Stromal cell of bone marrow (primary cell): ENCODE measurements at places on chromosomes 2 and 18.
A peak's percentile ranks its signal among the peaks of the same experiment; 100 is the strongest.

GRCh38 chr18:13534631-13535030, 191.7 kb downstream of the FAM210A start:
- DNase-seq, result no peak

DNA sequence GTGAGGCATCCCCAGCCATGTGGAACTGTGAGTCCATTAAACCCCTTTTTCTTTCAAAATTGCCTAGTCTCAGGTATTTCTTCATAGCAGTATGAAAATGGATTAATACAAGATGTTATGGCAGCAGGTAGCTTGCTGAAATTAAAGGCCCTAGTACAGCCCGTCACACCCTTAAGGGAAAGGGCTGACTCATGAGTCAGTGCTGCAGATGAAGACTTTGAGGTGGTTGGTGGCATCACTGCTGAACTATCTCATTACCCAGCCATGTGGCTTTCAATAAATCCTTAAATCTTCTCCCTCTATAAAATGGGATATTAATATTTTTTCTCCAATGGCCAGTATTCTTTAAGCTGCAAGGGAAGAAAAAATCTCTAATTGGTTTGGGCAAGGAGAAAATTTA, 226.1 kb upstream of the CCDC68 start:
- no peak for DNase-seq

- no peak for DNase-seq
Observed at GRCh38 chr2:72573232-72573631, 252.6 kb downstream of the EXOC6B start.

GRCh38 chr2:113847144-113847543, 42.7 kb upstream of the ACTR3 start:
- DNase-seq, result peak; percentile 89

- no peak for DNase-seq
Observed at GRCh38 chr2:102269200-102269524, 42.2 kb upstream of the IL1RL1 start.

DNA sequence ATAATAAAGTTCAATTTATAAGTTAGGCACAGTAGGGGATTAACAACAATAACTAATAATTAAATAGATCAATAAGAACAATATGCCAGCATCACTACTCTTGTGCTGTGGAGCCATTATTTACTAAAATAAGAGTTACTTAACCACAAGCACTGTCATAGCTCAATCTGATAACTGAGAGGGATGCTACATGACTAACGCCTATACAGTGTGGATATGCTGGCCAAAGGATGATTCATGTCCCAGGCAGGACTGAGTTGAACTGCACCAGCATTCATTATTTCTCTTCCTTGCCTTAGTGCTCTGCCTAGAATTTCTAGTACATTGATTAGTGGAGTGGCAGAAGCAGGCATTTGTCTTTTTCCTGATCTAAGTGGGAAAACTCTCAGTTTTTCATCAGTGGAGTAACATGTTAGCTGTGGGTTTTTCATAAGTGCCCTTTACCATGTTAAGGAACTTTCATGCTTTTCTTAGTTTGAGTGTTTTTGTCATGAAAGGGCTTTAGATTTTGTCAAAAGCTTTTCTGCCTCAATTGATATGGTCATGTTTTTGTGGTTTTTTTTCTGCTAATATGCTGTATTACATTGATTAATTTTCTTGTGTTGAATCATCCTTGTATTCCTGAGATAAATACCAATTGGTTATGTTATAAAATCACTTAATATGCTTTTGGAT, 21.7 kb downstream of the KIAA1328 start:
- peak; percentile 77 for DNase-seq

DNA sequence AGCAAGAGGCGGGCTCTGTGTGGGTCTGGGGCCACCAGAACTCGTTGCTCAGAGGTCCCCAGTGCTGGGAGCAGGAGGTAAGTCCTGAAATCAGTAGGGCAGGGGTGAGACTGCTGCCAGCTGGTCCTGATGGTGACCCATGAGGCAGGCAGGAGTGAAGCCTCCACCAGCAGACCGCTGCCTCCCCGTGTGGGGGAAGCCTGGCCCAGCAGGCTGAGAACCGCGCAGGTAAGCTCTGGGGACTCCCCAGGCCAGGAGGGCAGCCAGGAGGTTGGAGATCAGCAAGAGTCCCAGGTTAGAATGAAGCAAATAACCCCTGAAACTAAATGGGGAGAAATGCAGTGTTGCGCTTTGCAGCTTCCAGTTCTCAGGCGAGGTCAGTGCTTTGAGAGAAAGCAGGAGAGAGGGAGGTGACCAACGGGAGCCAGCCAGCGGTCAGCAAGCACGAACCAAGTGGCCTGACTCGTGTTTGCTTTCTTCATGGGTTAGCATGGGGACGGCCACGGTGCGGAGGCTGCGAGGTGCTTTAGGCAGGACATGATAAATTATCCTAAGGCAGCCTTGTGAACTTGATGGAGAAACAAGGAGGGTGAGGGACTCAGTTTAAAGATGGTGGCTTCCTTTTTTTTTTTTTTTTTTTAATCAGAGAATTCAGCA, 26.2 kb downstream of the INHBB start:
- DNase-seq, result no peak

DNA sequence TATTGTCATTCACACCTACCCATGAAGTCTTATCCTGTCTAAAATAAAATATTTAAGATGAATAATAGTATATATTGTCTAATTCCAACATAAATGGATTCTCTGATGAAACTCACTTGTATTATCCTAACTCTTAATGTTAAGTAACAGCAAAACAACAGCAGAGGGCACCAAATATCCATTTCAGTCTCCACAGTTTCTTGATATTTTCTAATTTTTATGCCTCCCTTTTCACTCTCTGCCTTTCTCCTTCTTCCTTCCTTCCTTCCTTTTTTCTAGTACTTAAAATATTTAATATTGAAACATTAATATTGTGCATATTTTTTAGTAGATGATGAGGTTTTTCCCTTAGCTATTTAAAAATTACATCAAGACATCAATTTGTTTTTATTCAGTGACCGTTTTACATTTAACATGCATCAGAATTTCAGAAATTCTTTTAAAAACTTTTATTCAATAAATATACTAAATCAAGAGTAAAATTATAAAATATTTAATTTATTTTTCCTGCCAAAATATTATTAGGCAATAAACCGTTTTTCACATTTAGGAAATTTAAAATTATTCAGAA, 97.6 kb downstream of the WDR7 start:
- DNase-seq, result peak; percentile 12

- no peak for DNase-seq
Observed at GRCh38 chr2:71611781-71612527, 158.6 kb downstream of the DYSF start.

DNA sequence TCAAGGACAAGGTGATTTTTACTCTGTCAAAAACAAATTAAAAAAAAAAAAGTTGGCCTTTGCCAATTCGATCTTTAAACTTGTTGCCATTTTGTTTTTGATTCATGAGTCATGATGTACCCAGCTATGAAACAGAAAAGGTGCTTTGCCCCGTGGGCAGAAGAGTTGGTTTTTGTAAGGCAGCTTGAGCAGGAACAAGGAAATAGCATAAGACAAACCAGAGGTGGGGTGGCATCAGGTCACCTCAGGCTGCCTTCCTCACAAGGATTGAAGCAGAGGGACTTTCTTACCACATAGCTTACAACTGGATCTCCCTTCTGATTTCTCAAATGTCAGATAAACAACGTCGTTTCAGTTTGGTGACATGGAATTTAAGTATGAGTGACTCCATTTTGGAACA, 123.8 kb downstream of the ARL4C start:
- DNase-seq, result no peak

DNA sequence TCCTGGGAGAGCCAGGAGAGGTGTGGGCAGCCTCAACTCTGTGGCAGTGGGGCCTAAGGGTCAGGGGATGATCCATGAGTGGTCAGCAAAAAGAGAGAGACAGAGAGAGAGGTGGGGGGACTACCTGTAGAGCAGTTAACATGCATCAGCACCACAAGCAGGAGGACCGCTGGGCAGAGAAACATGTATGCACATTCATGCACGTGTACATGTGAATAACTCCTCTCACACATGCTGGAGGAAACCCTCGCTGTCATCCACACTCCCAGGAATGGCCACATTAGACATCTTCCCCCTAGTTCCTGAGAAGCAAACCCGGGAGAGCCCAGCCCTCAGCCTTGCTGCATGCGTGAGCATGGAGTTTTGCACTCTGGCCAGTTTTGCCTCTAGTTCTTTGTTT, 166.1 kb downstream of the SMAD7 start:
- DNase-seq, result no peak

- DNase-seq, result no peak
Observed at GRCh38 chr2:65379223-65379622, 53.2 kb downstream of the SPRED2 start.

- no peak for DNase-seq
Observed at GRCh38 chr2:66212749-66213148, 222.2 kb upstream of the MEIS1 start.

GRCh38 chr2:100606726-100607343, 44.0 kb downstream of the PDCL3 start:
- DNase-seq, result peak; percentile 31

DNA sequence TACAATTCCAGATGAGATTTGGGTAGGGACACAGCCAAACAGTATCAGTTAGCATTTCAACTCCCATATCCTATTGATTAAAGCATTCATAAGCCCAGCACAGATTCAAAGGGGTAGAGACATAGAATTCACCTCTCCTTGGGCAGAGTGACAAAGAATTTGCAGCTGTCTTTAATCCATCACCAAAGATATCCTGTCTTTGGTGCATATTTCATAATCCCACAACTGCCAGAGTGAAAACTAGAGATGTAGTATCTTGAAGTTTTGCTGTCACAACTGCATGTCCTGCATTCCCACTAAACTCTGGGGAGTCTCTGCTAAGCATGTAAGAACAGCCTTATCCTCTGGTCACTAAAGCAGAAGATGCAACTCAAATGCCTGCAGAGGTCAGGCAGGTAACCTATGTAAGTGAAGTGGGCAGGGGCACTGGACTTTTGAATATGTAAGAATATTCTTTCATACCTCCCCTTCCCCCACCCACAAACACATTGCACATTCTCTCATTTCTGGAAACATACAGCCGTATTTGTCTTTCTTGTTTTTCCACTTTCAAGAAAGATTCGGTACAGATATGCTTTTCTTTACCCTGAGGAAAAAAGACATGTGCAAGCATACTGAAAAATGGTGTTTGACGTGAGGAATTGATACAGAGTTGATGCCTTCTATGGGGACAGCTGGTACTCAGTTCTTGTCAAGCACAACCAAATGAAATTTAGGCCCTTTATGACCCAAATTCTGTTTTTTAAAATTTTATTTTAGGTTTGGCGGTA, 283.1 kb downstream of the SP3 start:
- DNase-seq, result no peak

- DNase-seq, result no peak
Observed at GRCh38 chr18:43077510-43078308, 37.8 kb downstream of the RIT2 start.

DNA sequence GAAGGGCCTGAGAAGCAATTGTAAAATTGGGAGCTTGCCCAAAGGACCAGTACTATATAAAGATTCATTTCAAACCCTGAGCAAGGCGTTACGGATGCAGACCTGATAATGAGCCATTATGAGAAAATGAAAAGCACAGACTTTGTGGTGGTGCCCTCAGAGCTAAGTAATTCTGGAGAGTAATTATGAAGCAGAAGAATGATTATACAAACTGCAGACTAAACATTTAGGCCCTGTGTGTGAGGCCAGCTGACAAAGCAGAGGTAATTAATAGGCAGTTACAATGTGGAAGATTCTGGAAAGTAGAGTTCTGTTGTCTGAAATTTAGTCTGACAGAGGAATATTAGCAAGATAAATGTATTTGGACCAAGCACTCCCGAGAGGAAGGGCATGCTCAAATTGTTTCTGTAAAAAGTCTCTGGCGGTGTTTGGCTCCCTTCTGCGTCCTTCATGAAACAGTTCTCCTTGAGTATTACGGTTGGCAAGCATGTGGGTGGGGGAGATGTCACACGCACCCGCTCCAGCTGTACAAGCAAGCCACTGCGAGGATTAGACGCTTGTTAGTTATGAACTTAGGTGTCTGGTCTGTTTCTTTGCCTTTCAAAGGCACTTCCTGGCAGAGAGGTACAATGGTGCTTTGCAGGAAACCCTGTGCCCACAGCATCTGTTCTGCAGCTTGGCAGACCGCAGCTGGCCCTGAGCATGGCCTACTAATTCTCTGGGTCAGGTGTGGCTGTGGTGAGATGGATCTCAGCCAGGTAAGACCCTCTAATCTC, 45.5 kb downstream of the CDC42EP3 start:
- DNase-seq, result no peak

DNA sequence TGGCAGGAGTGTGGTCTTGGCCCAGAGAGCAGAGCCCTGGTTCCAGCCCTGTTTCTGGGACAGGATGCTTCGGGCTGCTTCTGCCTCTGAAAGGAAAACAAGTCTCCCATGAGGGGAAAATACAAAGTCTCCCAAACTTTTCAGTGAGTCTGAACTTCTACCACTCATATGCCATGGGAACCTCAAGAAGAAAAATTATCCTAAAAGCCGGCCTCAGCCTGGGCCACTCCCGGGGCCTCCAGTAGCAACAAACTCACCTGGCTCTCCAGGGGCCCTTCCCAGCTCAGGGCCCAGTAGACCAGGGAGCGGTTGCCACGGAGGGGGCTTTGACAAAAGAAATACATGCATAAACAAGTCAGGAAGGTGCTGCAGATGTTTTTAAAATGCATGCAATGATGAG, 289.2 kb upstream of the HDAC4 start:
- DNase-seq, result no peak

DNA sequence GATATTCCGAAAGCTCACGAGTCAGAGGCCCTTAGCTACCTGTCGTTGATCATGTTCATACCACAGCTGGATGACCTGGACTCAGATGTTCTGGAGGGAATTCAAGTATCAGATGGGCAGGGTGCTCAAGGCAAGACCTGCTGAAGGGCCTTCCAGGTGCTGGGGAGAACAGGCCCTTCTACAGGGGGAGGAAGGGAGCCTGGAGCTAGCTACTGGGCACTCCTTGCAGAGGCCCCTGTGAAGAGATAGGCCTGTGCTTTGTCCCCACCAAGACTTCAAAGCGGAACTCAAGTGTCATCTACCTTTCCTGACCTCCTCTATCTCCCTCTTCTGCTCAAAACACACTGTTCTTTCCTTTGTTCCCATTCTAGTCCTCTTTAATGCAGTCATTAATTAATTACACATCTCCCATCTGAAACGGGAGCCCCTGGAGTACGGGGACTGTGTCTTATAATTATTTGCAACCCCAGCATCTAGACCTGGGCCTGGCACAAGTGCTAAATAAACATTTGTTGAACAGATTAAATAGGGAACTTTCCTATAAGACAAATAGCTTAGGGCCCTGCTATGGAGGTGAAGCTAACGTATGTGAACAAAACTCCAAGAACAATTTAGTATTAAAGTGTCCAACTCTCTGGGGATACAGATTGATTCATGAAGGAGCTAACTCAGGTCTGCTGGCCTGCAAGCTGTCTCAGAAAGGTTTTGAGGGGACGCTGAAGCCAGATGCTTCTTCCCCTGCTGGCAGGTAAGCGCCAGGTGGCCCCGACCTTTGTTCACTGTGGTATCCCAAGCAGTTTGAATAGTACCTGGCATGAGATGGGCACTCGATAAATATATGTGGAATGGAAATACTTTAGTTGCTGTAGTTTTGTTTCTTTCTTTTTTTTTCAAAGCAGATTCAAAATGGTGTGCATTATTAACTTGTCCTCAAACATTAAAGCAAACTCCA, 22.0 kb downstream of the RHOB start:
- no peak for DNase-seq

GRCh38 chr2:214203744-214204289, 207.0 kb upstream of the VWC2L start:
- DNase-seq, result peak; percentile 27
